Frontal cortex (tissue), 4 donors: ENCODE measurements at places on chromosomes 12 and 14. TPM values are rescaled to one million over a fixed set of nuclear protein-coding genes. Genes with fewer than 3 reads are reported as not detected.

DNA sequence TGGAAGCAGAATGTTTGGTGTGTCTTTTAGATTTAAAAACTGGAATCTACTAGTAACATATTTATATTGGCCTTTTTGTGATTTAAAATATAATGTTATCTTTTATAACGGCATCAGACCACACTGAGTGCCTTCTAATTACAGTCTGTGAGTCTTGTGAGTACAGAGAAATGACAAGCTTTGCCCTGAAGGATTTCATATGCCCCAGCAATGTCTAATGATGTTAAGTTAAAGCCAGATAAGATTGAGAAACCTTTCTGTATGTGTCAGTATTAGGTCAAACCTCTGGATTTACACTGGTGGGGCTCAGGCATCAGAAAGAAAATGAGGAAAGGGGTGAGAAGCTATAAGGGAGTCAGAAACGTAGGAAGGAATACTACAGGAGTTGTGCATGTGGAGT is 25.2 kb downstream of the PLEKHA5 start:
- DNase-seq: no peak

The CATSPERB gene
- 4.1 TPM for total RNA-seq

DNA sequence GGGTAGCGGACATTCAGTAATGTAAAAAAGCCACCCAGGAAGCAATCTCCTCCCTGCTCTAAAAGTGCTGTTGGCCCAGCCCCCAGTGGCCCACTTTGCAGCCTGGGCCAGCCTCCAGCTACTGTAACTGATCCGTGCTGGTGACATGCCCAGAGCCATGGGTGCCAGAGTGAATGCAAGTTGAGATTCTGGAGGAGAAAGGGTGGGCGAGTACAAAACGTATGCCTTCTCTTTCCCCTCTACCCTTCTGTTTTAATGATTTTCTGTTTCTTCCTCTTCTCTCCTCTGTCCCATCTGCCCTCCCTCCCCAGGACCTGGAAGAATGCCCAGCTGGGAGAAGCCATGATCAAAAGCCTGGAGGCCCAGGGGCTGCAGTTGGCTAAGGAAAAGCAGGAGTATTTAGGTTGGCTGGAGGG is 16.9 kb downstream of the PLEKHD1 start:
- peak; percentile 55 for DNase-seq

DNA sequence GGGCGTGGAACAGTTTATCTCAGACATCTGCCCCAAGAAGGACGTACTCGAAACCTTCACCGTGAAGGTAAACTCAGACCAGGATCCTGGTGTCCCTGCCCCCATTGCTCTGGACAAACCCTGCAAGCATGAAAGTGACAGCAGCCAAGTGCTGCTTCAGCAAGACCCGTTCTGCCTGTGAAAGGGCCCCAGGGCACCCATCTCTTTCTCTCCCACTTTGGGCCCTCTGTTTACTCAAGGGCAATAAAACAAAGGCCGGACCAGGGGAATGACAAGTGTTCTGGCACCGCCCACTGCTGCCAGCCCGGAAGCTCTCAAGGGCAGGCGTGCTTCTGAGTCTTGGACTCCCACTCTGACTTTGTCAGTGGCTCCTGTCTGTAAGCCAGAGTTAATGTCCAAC is 35.3 kb downstream of the CD9 start:
- DNase-seq: no peak

The GZMB gene
- total RNA-seq: not detected

DNA sequence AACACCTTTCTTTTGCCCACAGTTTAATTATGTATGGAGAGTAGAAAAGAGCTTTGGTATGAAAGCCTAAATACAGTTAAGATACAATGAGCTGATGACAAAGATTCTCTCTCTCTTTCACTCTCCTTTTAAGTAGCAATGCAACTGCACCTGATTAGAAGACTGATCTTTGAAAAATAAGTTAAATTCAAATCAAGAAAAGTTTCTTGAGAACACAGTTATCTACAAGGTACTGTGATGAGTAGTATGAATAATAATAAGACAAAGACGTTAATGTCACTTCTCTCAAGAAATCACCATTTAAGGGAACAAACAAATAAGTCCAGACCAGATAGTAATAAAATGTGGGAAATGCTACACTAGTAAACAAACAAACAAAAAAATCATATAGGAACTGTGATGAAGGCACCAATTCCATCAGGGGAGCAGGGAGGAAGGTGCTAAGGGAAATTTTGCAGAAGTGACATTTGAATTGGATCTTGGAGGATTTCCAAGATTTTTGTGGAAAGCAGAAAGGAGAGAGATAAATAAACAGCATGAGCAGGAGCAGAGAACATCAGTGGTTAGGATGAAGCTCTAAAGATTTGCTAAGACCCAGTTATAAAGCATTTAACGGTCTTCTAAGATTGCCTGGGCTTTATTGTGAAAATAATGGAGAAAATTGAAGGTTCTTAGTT is 65.2 kb upstream of the STK38L start:
- DNase-seq: no peak

GRCh38 chr14:104299993-104300761 is 161.8 kb downstream of the KIF26A start:
- no peak for DNase-seq

The CPNE6 gene
- total RNA-seq: 35.5 TPM

DNA sequence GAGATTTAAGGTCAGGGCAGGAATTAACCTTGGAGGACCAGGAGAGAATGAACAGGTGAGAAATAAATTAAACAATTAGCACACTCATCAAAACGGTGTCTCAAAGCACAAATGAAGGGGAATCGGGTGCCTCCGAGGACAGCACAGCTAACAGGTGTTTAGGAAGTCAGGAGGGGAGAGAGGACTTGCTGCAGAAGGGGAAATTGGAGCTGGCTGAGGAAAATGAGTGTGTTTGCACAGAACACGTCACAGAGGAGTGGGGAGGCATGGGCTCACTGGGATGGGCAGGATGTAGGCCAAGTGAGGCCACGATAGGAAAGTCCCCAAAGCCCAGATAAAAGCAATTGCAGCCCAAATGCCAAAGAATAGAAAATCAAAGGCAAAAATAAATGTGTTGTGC is 121.7 kb downstream of the ZNF664 start:
- no peak for DNase-seq

GRCh38 chr12:5442251-5443006 is 10.5 kb downstream of the NTF3 start:
- DNase-seq: no peak

DNA sequence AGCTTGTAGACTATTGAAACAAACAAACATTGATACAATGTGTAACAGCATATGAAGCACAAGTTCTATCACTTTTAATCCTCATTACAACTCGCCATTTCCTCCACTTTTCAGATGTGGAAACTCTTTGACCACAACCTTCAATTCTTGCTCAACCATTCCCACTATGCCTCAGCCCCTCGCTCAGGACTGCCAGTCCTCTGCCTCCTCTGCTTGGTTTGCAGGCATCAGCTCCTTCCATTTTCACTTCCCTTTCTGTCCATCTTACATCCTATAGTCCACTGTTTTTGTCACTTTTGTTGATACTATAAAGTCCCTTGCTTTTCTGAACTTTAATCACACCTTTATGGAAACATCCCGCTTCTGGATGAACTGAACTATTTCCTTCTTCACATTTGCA is 28.2 kb upstream of the CD27 start:
- no peak for DNase-seq

- no peak for DNase-seq
These were observed at the start of gene GPR132 for GRCh38 chr14:105065280-105066228. TSS of gene GPR132 (minus strand) at chr14:105065430. CDS start at chr14:105055420, 10,010 bp downstream.

The NUDT14 gene
- 32.6 TPM for total RNA-seq

DNA sequence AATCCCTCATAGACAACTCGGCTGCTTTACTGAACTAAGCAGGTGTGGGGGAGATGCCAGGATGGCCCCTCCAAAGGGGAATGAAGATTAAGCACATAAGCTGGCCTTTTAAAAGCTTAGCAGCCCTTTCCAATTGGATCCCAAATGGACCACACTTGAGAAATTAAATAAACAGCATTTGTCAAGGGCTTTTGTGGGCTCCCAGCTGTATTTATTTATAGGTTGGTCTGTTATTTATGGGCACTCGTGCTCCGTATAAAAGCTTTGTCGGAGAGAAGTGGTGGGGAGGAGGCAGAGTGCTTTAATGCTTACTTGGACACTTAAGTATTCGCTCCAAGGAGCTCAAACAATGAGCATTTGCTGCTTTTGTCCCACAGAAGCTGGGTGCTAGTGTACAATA is 580.2 kb downstream of the MED13L start:
- DNase-seq: no peak

- peak; percentile 36 for DNase-seq
These were observed at the start of gene LRFN5 for GRCh38 chr14:41606532-41607303. TSS of gene LRFN5 (plus strand) at chr14:41606876.

GRCh38 chr12:69067713-69068112 is 134.7 kb upstream of the CPM start:
- no peak for DNase-seq

The FGF23 gene
- not detected for total RNA-seq

DNA sequence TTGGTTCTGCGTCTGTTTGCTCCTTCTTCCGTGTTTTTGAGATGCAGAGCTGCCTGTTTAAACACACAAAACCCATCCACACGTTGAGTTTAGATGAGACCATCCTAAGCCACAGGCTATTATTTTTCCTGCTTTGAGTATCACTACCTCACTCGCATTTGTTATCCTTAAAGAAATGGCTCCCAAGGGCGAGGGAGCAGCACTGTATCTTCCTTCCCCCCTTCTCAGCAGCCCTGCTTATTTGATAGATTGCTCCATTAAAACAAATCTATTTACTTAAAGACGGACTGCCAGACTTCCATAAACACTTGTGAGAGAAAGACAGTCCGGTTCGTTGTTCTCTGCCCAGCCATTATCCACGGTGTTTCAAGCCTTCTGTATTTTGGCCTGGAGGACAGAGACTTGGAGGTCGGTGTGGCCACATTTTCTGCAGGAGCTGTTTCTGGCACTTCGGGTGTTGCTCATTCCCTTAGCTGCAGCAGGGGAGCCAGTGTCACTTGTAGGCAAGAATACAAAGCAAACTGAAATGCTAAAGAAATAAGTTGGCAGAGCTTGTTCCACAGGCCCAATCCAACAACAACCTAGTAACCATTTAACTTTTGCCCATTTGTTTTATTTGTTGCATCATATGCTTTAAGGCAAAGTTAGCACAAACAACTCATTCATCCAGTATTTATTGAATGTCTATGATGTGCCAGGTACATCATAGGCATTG is 275.4 kb downstream of the TTC6 start:
- no peak for DNase-seq

The C3AR1 gene
- total RNA-seq: 1.6 TPM

GRCh38 chr12:45256721-45257120 is 40.8 kb downstream of the ANO6 start:
- DNase-seq: no peak

DNA sequence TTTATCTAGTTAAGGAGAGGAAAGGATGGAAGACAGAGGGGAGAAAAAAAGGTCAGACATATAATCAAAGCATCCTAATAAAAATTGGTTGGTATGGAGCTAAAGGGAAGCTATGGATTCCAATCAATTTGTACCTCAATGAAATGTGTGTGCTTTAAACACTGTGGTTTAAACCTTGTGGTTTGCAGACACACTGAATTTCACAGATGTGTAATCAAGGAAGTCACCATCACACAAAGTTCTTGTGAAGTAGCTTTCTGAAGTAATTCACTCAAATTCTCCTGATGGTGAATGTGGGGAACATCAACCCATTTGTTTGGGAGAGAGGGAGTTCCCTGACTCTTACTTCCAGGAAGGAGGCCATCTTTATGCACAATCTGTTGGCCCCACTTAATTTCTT is 243.3 kb upstream of the KRR1 start:
- DNase-seq: no peak

The BIN2 gene
- 1.2 TPM for total RNA-seq

GRCh38 chr12:105142259-105142658 is 34.7 kb downstream of the WASHC4 start:
- DNase-seq: no peak

GRCh38 chr12:98587084-98587483 is 6.4 kb upstream of the SLC25A3 start:
- no peak for DNase-seq

DNA sequence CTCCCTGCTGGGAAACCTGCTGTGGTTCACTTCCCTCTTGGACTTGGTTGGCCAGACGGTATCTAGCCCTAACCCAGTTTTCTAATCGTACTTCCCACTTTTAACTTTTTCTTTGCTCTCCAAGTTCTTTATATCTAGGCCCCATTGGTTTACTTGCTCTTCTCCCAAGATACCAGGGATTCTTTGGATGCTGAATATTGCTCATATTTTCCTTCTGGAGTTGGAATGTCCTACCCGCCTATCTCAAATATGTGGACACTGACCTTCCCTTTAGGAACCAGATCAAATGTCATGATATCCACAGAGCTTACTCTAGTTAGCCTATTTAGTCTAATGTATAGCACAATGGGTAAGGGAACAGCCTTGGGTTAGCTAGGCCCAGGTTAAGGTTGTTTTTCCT is 228.6 kb downstream of the DACT1 start:
- no peak for DNase-seq

DNA sequence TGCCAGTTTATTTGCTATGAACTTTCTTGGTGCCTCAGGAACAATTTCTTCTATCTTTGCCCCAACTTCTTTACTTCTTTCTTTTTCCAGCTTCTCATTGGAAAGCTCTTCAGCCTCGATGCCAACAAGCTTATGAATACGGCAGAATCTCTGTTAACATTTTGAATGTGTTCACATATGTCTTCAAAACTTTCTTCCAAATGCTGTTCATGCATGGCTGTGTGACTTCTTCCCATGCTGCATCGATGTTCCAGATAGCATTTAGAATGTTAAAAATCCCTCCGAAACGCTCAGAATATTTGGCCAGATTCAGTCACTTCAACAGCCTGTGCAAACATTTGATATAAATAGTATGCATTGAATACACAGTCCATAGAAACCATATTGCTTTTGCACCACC is 247.8 kb upstream of the ARID2 start:
- no peak for DNase-seq

GRCh38 chr12:96215919-96216273 is 21.7 kb downstream of the ELK3 start:
- DNase-seq: no peak

DNA sequence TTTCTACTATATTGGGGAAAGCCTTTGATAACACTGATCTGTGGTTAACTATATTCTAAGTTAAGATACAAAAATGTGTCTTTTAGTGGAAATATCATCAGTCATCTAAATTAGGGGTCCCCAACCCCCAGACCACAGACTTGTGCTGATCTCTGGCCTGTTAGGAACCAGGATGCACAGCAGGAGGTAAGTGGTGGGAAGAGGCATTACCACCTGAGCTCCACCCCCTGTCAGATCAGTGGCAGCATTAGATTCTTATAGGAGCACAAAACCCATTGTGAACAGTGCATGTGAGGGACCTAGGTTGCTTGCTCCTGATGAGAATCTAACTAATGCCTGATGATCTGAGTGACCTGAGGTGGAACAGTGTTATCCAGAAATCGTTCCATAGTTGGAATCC is 28.3 kb upstream of the LIN7A start:
- no peak for DNase-seq

GRCh38 chr14:69561893-69562292 is 12.8 kb downstream of the CCDC177 start:
- DNase-seq: no peak

GRCh38 chr12:108238474-108238873 is 100.6 kb downstream of the CMKLR1 start:
- DNase-seq: no peak

DNA sequence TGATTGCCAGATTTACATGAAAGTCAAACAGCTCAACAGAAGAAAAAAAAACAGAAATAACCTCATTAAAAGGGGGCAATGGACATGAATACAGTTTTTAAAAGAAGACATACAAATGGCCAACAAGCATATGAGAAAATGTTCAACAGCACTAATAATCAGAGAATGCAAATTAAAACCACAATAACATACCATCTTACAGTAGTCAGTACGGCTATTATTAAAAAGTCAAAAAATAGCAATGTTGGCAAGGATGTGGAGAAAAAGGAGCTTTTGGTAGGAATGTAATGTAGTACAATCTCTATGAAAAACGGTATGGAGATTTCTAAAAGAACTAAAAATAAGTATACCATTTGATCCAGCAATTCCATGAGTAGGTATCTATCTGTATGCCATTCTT is 272.1 kb downstream of the CEP128 start:
- DNase-seq: no peak
